ENCODE measurements at places on chromosomes 3 and 15. TPM values are rescaled to one million over a fixed set of nuclear protein-coding genes. Genes with fewer than 3 reads are reported as not detected.

GRCh38 chr15:25967116-25967515, 104.0 kb upstream of the ATP10A start:
- peak; percentile 3 for DNase-seq

DNA sequence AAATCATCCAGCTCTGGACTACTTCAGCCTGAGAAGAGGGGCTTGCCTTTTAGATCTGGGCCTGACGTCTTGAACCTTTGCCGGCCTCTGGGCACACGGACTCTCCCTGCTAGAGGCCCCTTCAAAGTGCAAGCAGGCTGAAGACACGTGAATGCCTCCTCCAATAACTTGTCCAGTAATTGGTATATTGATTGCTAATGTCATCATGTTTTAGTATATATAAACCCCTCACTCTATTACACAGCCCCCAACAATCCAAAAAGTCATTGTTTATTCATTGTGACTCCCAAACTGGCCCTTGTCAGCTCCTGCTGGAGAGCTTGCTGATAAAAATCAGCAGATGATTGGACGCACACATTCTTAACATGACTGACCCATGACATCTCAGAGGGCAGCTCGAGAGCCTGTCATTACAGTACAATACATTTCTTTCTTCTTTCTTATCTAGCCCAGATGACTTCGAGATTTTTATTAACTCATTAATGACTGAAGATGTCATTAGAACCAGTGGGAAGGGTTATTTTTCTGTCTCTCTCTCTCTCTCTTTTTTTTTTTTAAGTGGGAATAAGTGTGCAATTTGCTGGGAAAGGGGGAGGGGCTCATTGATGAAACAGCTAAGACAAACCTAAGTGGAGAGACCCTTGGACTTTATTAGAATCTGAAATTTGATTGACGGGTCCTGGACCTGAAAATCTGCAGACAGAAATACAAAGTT, 65.5 kb upstream of the NR2F2 start:
- peak; percentile 86 for DNase-seq

DNA sequence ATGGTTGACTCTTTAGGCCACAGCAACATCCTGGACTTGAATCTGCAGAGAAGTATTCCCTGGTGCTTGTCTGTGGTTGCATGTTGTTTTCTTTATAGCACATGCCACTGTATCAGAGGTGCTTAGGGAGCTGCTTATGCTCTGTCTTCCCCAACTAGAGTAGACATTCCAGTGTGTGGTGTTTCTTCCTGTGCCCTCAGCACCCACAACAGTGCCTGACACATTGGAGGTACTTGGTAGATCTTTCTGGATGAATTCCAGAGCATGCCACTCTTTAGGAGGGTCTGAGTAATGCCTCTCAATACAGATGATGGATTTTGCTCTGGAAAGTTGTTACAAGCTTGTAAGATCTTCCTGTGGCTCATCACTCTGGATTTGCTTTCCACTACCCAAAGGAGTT, 117.6 kb downstream of the CHDH start:
- DNase-seq, result no peak

DNA sequence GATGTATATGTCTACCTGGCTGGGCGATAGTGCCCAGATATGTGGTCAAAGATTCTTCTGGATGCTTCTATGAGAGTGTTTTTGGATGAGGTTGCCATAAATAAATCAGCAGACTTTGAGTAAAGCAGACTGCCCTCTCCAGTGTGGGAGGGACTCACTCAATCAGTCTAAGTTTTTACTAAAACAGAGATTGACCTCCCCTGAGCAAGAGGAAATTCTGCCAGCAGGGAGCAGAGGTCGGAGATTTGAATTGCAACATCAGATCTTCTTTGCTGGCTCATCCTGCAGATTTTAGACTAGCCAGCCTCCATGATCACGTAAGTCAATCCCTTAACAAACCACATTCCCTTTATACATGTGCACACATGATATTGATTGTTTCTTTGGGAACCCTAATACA, 300.9 kb downstream of the MCTP2 start:
- no peak for DNase-seq

DNA sequence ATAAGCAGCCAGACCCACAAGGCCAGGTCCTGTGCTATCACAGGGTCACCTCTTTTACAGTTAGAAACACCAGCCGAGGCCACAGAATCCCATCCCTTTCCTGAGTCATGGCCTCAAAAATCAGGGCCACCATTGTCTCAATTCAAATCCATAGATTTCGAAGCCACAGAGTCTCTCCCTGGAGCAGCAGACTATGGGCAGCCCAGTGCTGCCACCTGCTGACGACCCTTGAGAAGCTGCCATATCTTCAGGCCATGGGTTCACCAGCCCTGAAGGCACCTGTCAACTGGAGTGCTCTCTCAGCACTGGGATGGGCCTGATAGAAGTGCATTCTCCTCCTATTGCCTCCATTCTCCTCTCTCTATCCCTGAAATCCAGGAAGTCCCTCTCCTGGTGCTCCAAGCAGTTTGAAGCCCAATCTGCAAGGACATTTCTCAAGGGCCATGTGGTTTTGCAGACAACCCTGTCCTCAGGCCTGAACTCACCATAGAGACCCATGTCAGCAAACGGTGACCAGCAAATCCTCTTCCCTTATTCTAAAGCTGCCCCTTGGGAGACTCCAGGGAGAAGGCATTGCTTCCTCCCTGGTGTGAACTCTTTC, 39.6 kb downstream of the TGM4 start:
- peak; percentile 64 for DNase-seq

DNA sequence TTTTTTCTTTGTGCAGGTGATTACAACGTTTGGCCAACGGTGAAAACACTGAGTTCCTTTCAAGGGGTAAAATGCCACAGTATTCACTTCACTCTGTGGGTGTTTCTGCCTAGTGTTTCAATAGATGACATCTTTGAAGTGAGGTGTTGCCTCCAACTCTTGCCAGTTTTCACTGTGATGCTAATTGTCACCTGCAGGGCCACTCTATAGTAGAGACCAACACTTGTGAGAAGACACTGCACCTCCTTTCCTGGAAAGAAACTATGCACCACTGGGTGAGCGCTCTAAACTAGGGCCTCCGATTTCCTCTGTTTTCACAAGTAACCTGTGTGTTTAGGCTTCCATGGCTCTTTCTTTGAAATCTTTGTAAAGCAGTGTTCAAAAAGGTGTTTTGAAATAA, 98.3 kb downstream of the THRB start:
- DNase-seq, result no peak

DNA sequence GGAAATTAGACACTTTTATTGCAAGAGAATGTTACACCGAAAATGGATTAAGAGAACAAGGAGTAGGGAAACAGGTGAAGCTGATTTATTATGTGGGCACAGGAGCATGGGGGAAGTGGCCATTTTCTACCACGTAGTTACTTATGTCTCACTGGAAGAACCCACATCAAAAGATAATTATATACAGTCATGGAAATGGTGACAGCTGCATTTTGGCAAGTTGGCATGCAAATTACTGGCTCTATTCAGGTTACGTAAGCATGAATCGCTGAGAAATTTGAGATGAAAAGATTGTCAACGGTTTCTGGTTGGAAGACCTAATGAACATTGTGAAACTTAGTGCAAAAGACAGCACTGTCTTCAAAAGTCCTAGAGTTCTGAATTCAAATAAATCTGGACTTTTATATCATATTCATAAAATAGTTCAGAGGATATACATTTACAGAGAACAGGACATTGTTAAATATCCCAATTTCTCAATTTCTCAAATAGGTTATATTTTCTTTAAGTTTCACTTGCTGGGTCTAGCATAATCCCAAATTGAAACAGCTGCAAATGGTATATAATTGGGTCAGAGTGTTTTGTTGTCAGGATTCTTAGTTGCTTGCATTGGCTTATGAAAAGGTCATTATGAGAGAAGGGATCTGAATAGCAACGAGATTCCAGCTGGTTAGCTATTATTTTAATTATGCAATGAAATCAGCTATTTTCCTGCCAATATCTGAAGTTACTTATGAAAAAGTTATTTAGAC, 567.8 kb downstream of the ZPLD1 start:
- DNase-seq, result peak; percentile 69

DNA sequence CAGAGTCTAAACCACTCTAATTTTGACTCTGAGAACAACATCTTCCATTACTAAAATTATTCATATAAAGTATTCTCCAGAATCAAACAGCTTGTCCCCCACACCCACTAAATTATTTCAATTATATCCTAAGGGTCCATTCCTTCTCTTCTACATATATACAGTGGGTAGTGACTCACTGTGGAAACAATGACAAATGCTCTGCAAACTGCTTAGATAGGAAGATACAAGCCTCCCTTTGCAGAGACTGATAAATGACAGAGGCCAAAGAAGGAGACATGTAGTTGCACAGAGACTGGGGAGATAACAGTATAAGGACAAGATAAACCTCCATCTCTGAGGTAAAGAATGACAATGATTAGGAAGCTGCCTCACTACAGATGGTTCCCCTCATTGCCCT, 1087.4 kb downstream of the AGBL1 start:
- peak; percentile 76 for DNase-seq

GRCh38 chr3:104819333-104819732, 547.4 kb upstream of the ALCAM start:
- no peak for DNase-seq

DNA sequence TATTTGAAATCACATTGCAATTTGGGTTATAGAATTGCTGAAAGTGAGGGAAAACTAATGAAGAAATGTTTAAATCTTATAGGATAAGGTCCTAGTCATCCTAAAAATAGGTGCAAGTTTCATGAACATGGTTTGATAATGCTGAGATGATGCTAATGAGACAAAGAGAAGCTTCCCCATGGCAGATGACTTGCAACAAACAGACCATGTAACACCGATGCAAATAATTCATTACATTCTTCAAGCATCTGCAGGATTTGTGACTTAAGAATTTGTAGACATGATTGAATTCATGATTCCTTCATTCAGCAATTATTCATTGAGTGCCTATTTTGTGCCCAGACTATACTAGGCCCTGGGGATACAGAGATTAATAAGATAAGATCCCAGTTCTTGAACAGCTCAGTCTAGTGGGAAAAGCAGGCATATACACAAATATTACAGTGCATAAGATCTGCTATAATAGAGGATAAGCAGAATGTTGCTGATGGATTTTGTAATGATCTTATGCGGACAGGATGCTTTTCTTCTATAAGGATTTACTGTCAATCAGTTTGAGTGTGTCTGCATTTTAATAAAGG, 367.9 kb upstream of the GBE1 start:
- peak; percentile 6 for DNase-seq

GRCh38 chr3:170149016-170149415, 32.5 kb downstream of the PHC3 start:
- no peak for DNase-seq

DNA sequence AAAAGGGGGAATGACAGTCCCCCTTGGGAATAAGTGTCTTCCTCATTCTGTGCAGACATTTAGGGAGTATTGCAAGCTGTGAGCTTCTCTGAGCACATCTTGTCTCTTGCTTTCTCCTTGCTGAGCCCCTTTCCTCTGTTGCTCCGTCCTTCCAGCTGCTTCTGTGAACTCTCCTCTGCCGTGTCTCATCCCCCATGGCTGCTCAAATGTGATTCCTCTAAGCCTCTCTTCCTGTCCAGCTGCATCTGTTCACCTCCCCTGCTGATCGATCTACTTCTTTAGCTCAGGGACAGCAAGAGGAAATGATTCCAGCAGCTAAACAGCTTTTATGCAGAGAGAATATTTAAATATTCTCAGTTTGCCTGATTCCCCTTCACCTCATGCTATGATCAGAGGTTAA, 328.0 kb upstream of the DNAJC19 start:
- no peak for DNase-seq

DNA sequence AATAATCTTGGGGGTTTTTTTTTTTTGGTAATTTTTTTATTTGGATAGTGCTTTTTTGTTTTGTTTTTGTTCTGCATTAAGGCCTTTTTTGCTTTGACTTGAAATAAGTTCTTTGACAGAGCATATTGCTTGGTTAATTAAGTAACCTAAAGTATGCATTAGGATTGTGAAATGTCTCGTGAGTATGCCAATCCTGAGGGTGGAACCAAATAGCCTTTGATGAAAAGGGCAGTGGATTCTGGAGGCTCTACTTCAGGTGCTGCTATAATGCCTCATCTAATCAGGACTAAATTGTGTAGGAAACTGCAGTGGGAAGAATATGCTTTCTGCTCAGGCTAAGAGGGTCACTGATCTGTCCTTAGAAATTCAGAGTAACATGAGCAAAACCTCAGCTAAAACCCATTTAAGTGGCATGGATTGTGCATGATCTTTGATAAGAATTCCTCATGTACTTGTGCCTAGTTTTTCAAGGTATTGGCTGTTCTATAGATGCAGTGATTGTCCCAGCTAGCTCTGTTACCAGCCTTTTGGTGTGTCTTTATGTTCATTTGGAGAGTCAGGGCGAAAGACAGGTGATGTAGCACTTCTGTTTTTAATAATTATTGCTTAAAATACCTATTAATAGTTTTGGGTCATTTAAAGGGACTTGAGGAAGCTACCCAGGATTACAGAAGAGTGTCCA, 15.4 kb downstream of the CDV3 start:
- DNase-seq, result no peak

- DNase-seq, result no peak
Measured at GRCh38 chr15:81926981-81927380, 118.8 kb downstream of the MEX3B start.

P2RY14 gene
- not detected for total RNA-seq

- no peak for DNase-seq
Measured at GRCh38 chr3:66397745-66398144, 103.1 kb downstream of the LRIG1 start.

- no peak for DNase-seq
Measured at GRCh38 chr15:71192816-71193215, 77.5 kb downstream of the THSD4 start.

- no peak for DNase-seq
Measured at GRCh38 chr3:23111797-23112196, 91.3 kb upstream of the UBE2E2 start.

TMOD2 gene
- total RNA-seq, result 4.4 TPM

DNA sequence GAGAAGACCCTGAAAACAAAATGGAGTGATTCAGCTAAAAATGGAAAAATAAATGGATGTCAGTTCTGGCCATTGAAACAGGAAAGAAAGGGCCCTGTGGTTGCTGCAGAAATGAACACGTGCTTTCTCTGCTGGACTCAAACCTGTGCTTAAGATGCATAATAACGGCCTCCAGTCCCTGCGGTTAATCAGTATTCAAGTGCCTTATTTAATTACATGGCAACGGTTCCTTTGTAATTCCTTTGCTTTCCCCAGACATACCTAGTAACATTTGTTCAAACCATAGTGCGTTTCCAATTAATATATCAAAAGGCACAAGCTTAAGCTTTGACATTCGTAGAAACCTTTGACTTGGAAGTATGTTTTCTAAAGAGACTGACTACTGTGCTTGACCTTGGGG, 428.3 kb downstream of the GABRG3 start:
- no peak for DNase-seq

DNA sequence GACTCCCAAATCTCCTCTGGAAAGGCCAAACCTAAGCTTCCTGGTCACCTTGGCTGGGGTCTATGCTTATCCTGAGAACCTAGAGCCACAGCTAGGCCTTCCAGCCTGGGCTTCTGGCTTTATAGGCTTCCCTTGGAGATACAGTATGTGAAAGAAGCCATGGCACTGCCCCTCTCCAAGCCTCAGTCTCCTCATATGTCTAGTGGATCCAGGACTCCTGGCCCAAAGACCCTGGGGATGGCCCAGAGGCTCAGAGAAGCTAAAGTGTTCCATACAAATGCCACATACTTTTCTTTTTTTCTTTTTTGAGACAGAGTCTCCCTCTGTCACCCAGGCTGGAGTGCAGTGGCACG, 8.6 kb downstream of the ACAA1 start:
- no peak for DNase-seq

IL17RD gene
- 1.6 TPM for total RNA-seq

CBLB gene
- 11.4 TPM for total RNA-seq

LZTFL1 gene
- total RNA-seq, result 18.0 TPM

Measured in M059J (cell line).